ENCODE measurements at places on chromosomes 6 and 20.

DNA sequence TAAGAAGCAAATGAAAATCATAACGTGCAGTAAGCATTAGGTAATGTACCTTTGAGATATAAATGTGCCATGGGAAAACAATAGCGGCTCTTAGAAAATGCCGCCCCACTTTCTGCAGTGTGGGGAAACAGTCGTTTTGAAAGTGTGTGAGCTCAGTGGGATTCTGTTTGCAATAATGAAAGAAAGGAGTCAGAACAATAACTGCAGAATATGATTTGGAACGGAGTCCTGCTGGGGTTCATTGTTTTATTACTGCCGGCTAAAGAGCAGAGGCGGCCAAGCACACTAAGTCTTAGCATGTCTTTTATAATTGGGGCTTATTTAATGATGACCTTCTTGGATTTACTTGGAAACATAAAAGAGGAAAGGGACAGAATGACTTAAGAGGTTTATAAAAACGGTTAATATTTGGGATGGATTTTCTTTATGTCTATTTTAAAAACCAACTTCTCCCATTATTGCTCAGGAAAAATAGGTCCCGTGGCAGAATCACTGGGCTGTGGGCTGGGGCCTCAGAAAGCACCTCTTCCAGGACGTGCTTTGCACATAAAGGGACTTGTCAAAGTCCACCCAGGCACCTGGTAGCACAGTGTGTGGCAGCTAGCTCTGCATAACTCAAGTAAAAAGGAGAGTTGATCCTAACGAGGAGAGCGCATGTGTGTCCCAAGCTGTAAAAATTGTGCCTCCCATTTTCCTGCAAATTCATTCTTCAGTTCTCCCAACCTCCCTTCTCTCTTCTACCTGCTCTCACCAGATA is 44.0 kb upstream of the SLC22A16 start:
- DNase-seq, result no peak

GRCh38 chr6:154567695-154568220 is 57.3 kb upstream of the CNKSR3 start:
- no peak for DNase-seq

GRCh38 chr6:107564589-107564951 is 74.7 kb downstream of the SOBP start:
- DNase-seq, result no peak

GRCh38 chr6:150979826-150980350 is 114.4 kb downstream of the MTHFD1L start:
- DNase-seq, result no peak

DNA sequence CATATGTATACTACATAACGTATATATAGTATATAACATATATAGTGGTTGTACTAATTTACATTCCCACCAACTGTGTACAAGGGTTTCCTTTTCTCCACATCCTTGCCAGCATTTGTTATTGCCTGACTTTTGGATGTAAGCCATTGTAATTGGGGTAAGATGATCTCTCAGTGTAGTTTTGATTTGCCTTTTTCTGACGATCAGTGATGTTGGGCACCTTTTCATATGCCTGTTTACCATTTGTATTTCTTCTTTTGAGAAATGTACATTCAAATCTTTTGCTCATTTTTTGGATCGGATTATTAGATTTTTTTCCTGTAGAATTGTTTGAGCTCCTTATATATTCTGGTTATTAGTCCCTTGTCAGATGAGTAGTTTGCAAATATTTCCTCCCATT is 11.4 kb downstream of the SYNJ2 start:
- DNase-seq, result no peak

- DNase-seq, result no peak
Measured at GRCh38 chr20:1897541-1897940, 2.3 kb downstream of the SIRPA start.

DNA sequence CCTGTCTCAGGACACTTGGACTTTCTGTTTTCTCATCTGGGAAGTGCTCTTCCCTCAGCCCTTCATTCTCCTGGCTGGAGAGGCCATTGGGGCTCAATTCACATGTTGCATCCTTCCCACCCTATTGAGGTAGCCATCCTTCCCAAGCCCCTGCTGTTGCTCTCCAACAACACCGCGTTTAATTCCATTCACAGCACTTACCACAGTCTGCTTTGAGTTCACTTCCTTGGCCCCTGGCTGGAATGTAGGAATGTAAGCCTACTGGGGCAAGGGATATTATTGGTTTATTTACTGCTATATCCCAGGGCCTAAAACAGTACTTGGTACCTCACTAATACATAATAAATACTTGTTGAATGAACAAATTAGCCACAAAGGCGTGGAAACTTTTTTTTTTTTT is 6.7 kb upstream of the GFOD1 start:
- DNase-seq, result no peak

Measured in kidney capillary endothelial cell (primary cell).